ENCODE measurements at places on chromosomes 2 and 18.

- DNase-seq, result no peak
Observed at GRCh38 chr2:212726403-212726802, 187.8 kb upstream of the ERBB4 start.

- DNase-seq, result no peak
Observed at GRCh38 chr18:45571195-45571594, 44.1 kb upstream of the SLC14A2 start.

DNA sequence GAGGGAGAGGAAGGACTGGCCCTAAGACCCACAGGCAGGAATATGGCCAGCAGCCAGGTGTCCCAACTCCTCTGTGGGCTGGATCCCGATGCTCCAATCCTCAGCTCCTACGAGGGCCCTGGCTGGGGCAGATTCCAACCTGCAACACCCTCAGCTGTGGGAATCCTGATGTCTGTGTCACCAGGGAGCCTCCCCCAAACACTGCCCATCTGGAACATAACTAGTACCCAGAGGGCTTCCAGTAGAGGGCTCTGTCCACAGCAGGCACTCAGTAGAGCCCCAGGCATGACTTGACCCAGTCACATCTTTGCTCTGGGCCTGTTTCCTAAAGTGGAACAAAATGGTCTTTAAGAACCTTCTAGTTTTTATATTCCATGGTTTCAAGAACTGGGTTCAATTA is 20.6 kb upstream of the LOXHD1 start:
- DNase-seq, result no peak

DNA sequence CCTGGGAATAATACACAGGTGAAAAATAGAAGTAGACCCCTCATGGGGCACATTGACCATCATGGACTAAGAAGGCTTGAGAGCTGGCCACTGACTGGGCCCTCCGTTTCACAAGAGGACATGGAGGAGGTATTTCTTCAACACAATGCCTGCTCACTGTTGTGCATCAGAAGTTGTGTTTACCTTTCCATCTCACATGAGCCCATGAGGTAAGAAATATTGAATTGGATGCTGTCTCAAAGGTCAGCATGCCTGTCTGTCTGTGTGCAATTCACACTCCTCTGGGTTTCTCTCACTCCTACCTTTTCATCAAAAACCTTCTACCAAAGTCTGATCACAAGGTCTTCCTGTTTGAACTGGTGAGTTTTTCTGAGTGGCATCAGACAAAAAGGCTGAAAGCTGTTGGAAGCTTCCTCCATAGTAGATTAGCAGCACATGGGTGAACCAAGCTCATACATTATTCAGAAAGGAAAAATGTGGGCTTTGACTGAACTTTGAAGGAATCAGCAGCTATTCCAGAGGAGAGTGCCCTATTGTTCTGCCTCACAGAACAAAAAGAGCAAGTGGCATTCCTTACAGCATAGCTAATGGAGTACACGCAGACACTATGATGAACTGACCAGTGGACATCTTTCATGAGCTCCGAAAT is 143.2 kb upstream of the RND3 start:
- no peak for DNase-seq

DNA sequence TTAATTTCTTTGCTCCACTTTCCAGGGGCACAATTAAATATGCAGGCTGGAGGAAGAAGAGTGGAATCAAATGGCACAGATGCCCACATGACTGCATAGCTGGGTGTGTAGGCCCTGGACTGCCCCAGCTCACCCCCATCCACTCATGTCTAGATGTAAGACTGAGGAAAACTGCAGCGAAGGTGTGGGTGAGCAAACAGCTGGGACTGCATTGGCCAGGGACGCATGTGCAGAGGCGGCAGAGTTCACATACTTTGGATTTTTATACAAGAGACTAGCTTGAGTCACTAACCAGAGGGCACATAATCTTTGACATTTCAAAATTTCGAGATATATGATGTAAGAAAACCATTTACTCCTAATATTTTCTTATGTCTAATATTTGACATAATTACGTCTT is 60.1 kb downstream of the SPIRE1 start:
- no peak for DNase-seq

- DNase-seq, result no peak
Observed at GRCh38 chr2:95328358-95329125, 31.4 kb downstream of the KCNIP3 start.

DNA sequence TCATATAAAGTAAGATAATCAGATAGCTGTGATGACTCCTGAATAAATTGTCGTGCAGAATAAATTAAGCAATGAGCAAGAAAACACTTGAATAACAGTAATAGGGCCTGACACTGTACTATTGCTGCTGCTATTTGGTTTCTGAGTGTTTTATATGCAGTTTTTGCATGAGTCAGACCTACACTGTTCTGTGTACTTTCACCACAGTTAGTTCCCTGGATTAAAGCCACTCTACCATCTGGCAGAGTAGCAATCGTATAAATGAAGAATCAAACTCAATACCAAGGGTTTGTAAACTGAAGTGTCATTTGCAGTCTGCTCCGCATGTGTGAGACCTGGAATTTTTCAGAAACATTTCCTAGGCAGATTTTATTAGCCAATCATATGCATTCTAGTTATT is 398.6 kb upstream of the CDH7 start:
- DNase-seq, result no peak

DNA sequence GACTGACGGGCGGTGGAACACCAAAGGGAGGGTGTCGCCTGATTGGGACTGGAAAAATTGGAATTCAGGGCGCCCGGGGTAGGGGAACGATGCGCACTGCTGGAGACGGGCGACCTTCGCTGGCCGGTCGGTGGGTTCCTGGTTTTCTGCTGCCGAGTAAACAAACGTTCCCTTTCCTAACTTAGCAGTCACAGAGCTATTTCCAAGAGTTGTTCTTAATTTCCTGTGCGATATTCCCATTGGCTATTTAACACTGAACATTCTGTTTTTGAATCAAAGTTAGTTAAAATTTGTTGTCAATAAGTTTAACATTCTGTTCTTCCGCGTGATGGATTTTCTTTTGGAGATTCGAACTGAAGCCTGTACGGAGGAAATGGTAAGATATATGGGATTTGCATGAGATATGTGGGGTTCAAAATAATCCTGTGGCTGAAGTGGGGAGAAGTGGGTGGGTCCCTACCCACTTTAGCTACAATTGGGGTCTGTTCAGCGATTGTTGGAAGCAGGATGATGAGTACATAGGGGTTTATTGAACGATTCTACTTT is 862 bp downstream of the C18orf54 start:
- no peak for DNase-seq

- no peak for DNase-seq
Observed at GRCh38 chr2:27921880-27922547, 31.5 kb downstream of the BABAM2 start.

- DNase-seq, result no peak
Observed at GRCh38 chr2:152626911-152627339, 90.3 kb downstream of the PRPF40A start.

DNA sequence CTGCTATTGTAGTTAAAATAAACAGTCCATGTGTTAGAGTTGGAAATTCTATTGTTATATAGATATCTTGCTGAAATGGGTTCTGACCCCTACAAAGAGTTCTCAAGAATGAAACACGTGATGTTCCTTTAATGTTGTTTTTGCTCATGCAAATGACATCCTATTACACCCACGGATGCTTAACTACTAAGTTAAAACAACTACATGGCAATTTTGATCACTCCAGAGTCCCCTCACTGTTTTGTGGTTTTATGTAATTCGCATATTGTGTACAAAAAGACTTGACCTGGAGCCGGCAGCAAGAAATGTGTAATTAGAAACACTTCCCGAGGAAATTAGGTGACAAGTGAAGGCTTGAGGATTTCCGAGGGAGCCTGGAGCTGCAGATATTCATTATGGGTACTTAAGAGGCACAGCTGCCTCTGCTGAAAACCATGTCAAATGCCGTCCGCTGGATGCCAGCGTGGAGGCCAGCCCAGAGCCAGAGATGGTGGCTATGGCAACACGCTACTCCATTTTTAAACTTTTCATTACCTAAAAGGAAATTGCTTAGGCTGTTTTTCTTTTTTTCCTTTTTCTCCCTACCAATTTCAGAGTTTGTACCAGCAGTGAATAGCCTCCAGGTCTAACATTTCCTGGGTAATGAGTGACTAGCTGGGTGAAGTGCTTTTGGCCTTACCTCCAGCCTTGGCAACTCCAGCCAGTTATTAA is 21.0 kb upstream of the CABLES1 start:
- no peak for DNase-seq

DNA sequence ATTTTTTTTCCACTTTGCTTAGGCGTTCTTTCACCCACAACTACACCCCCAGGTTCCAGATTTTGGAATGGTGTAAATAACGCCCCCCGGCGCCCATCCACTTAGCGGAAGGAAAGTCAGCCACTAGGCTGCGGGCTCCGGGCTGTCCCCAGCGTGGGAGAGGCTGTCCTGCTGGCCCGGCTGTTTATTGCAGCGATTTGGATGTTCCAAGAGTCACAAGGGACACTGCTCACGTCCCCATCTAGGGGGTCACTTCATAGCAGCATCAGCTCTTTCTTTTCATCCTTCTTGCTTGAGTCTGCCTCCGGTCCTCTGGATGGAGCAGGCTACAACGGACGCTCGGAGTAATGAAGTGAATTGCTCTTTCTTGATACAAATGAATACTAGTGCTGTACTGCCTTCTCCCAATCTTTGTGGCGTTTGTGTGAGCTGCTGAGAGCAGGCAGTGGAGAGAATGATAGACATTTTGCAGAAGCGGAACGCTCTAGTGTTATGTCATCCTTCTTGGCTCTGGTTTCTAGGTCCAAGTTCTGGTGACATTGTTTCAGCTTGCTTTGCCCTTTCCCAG is 50.7 kb upstream of the PAIP2B start:
- DNase-seq, result no peak

Measured in KG1 (cell line).